ENCODE measurements at places on chromosomes 4 and X. TPM values are rescaled to one million over a fixed set of nuclear protein-coding genes. Genes with fewer than 3 reads are reported as not detected.

NCAPG gene
- 19.2 TPM for polyA plus RNA-seq

GRCh38 chr4:7763788-7764187, 175.9 kb downstream of the AFAP1 start:
- peak; percentile 30 for DNase-seq

MAP7D2 gene
- 2.1 TPM for polyA plus RNA-seq

GRCh38 chrX:151363316-151363715, 33.7 kb upstream of the VMA21 start:
- no peak for DNase-seq

DNA sequence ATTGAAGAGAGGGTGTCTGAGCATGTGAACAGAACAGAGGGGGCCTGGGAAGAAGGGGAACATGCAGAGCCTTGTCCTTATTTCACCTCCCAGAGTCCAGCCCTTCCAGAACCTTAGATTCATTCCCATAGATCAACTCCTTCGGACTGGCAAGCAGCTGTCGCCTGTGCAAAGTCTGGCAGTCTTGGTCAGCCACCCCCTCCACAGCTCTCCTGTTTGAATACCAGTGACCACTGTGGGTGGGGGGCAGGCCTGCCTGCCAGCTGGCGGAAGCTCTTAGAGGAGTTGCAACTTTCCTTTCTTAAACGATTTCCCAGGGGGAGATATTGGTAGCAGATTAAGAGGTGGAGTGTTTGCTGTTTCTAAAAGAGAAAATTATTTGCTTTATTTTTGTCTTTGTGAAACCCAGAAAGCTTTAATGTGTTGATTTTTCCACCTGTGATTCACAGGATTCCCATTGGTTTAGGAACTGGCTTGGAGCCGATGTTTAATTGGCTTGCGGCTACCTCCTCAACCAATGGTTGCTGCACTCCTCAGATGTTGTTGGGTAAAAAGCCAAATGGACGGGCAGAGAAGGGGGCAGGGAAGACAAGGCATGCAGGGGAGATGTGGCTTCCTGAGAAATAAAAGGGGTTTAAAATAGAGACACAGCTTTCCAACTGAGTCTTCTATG, 62.2 kb upstream of the PRPS1 start:
- DNase-seq, result no peak

DNA sequence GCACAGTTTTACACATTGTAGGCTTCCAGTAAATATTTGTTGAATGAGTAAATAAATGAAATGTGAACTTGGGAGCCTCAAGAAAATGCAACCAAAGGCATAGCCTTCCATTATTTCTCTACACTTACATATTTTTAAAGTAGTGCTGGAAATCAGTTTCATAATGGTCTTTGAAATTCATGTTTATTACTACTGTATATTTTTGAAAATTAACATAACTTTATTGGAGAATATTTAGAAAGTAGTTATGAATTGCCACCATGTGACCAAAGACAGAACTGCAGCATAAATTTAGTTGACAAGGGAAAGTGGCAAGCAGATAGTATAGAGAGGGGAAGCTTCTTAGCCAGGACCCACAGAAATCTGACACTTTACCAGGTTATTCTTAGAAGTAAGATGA, 6.4 kb downstream of the TCEAL8 start:
- DNase-seq, result no peak

- DNase-seq, result no peak
Measured at GRCh38 chr4:112156112-112156511, 10.9 kb downstream of the FAM241A start.

DNA sequence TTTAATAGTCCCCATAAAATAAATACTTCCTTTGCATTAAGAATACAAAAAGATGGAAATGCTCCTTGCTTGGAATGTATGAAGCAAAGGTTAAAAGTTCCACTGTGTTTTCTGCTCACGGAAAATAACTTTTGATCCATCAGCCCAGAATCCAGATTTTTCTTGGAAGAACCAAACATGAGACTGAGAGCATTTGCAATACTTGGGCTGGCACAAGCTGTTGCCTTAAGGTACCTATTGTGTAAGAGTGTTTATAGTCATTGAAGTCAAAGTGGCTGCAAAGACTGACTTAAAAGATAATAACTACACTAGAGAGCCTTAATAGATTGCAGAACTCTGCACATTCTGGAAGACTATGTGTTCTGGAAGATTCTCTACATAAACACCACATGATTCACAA, 281.4 kb downstream of the RAB28 start:
- DNase-seq, result no peak

- no peak for DNase-seq
Measured at GRCh38 chr4:43732829-43733426, 715.7 kb downstream of the KCTD8 start.
